ENCODE measurements at places on chromosomes 13 and 19.

DNA sequence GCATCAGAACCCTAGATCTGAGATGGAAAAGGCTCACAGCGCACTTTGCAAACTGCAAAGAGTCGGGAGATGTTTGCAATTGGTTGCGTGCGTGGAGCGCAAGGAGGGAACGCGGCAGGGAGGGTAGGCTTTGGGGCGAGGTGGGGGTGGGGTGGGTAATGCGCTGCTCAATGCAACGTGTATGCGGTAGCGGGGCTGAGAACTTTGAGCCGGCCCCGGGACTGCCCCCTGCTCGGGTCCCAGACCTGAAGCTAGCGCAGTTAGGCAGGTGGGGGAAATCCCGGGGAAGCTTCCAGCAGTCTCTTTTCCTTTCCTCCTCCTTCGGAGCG is 971 bp downstream of the FOSB start:
- DNase-seq = no peak

DNA sequence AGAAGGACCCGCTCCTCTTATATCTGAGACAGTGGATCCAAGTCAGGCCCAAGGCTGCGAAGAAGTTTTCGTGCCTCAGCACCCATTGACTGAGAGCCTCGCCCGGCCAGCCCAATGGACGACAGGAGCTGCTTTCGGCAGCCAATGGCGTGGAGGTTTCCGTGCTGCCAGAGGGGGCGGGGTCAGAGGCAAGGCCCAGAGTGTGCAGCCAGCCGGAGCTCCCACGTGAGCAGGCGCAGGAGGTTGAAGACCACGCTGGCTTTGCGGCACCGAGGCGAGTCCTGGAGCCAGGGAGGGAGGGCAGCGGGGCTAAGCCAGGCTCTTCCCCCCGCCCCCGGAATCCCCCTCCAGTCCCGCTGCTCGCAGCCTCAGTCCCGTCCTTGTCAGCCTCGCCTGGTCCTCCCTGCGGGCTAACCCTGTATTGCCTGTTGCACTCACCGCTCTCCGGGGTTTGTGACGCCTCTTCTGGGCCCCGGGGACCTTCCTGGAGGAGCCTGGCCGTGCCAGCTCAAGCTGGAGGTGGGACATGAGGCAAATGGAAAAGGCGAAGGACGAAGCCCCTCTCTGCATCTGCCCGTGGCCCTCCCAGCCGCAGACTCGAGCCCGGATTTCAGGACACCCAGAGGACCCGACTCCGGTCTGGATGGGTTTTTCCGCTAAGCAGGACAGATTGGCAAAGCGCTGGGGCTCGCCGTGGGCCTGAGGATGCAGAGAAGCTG is 1.5 kb downstream of the IFNL4 start:
- DNase-seq = no peak

DNA sequence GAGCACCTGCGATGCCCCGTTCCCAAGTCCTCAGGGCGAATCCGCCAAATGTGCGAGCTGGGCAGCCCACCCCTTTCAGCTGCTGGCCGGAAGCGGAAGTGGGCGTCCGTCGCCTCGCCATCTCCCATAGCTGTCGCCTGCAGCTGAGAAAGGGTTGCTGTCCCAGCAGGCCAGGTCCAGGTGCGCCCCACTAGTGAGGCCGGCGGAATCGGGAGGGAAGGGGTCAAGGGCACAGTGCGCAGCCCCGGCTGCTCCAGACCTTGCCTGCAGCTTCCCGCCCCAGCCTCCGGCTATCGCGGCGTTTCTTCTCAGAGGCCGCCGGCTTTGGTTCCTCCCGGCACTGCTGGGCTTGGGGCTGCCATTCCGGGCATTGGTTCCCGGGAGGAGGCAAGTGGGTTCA is at the start of gene ZNF177:
Gene ZNF177, plus strand, starts transcription at position 109 of the 400 bp plus-strand sequence. CDS start 15,299 bp downstream, outside the sequence.
- DNase-seq = no peak

DNA sequence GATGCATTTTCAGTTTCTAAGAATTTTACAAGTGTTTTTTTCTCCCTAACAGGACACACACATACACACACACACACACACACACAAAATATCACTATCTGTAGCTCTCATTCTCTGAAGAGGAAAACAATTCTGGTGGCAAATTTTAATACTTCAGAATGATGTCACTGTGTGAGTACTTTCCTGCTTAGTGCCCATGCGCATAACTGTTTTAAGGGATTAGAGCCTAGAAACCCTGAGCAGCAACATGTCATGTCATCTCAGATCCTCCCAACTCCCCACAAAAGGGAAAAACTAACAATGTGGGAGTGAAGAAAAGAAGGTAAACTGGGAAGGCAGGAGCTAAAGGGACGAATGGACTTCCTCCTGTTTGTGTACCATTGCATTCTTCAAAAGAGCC is 401.2 kb downstream of the SPRY2 start:
- DNase-seq = no peak

- DNase-seq = peak; percentile 18
Measured at GRCh38 chr13:26619358-26619757, 61.9 kb downstream of the WASF3 start.

DNA sequence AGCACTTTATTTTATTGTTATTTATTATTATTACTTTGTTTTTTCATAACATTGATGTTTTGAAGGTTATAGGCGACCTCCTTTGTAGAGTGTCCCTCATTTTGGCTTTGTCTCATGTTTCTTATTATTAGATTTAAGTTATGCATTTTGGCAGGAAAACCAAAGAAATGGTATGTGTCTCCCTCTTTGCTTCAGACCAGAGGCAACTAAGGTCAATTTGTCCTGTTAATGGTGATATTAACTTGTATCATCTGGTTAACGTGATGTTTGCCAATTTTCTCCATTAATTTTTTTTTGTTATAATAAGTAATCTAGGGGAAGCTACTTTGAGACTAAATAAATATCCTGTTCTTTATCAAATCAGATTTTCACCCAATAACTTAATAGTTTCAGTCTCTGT is 3.8 kb upstream of the TMEM91 start:
- no peak for DNase-seq

- no peak for DNase-seq
Measured at GRCh38 chr19:51124729-51125128, at the start of gene SIGLEC9. TSS of gene SIGLEC9 (plus strand) at chr19:51124906. CDS start at chr19:51124975, 69 bp downstream.

- DNase-seq = no peak
Measured at GRCh38 chr19:15871570-15871969, 26.3 kb downstream of the CYP4F2 start.

All from PC-3 (cell line).